ENCODE measurements at places on chromosomes 6 and 20.

- DNase-seq: no peak
These were observed 93.3 kb downstream of the PACRG start for GRCh38 chr6:162821102-162821501.

GRCh38 chr6:169044381-169045230 is 209.0 kb downstream of the THBS2 start:
- DNase-seq: no peak

- no peak for DNase-seq
These were observed 58.4 kb upstream of the TOP1 start for GRCh38 chr20:40970218-40970617.

- peak; percentile 2 for DNase-seq
These were observed 16.4 kb upstream of the CFAP206 start for GRCh38 chr6:87391334-87391733.

DNA sequence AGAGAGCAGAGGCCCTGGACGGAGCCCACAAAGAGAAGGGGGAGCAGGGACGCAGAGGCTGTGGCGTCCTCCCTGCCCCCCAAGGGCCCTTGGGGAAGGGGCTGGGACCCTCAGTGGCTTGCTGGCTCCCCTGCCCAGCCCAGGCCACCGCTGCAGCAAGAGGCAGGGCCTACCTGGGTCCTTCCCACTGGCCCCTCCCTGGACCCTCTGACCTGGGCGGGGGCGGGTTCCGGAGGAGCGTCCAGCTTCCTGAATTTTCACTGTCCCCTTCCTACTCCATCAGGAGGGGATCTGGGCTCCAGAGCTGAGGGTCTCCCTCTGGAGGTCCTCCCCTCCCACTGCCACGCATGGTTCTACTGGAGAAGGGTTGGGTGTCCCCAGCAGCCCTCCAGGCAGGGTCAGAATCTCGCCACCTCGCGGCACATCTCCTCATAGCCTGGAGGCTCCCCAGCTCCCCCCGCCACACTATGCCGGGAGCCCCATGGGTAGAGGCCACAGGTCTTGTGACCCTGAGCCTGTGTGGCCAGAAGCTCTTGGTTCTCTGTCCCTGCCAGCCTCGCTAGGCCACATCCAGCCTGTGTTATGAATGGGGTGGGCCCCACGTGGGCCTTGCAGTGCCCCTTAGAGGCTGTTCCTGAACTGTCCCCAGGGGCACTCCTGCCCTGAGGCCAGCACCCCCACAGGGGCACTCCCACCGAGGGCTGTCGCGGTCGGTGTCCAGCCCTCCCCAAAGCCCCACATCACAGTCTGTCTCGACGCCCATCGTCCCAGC is 1.0 kb upstream of the SOX18 start:
- DNase-seq: no peak

Data from activated CD4-positive, alpha-beta T cell treated with anti-CD3 and anti-CD28 coated beads, Interleukin-2, amount 50 U/mL, for 16 hours (primary cell).